ENCODE measurements at places on chromosomes 1 and 21. TPM values are rescaled to one million over a fixed set of nuclear protein-coding genes. Genes with fewer than 3 reads are reported as not detected.

PLA2G2C gene
- not detected for total RNA-seq

GPA33 gene
- total RNA-seq = not detected

MAP1LC3C gene
- under 0.01 TPM for total RNA-seq

KLHDC9 gene
- total RNA-seq = 1.9 TPM

DYNLT5 gene
- total RNA-seq = 1.7 TPM

PHGDH gene
- 80.7 TPM for total RNA-seq

PRDM16 gene
- total RNA-seq = 1.7 TPM

DNM3 gene
- total RNA-seq = 1.9 TPM

LEFTY2 gene
- total RNA-seq = not detected

UBQLN4 gene
- total RNA-seq = 20.3 TPM

IFI6 gene
- 39.3 TPM for total RNA-seq

BARHL2 gene
- total RNA-seq = not detected

PTPRC gene
- total RNA-seq = 3.5 TPM

LRRC71 gene
- not detected for total RNA-seq

ANKRD45 gene
- total RNA-seq = 0.43 TPM

S100A1 gene
- not detected for total RNA-seq

CTSE gene
- not detected for total RNA-seq

SPATA17 gene
- 0.86 TPM for total RNA-seq

SAMSN1 gene
- 0.86 TPM for total RNA-seq

CENPF gene
- total RNA-seq = 30.7 TPM

FGR gene
- not detected for total RNA-seq

AVPR1B gene
- not detected for total RNA-seq

MPL gene
- not detected for total RNA-seq

SEMA4A gene
- 0.43 TPM for total RNA-seq

SVBP gene
- total RNA-seq = 15.8 TPM

Measured in fibroblast of villous mesenchyme (primary cell).